Tibial nerve (tissue), 4 donors: ENCODE measurements at places on chromosomes 7 and 10. TPM values are rescaled to one million over a fixed set of nuclear protein-coding genes. Genes with fewer than 3 reads are reported as not detected.

The PPP1R3C gene
- total RNA-seq = 3.7 TPM

The CUZD1 gene
- 1.9 TPM for total RNA-seq

The UTF1 gene
- total RNA-seq = not detected

The KEL gene
- 0.63 TPM for total RNA-seq

The OR6V1 gene
- total RNA-seq = not detected

The PIP gene
- total RNA-seq = not detected

The PSD gene
- 0.30 TPM for total RNA-seq

The FGFR2 gene
- total RNA-seq = 9.0 TPM

The HECW1 gene
- total RNA-seq = 10.9 TPM

The LEP gene
- 54.3 TPM for total RNA-seq

The HOXA5 gene
- total RNA-seq = 12.0 TPM
